ENCODE measurements at places on chromosomes 1 and 21. TPM values are rescaled to one million over a fixed set of nuclear protein-coding genes. Genes with fewer than 3 reads are reported as not detected.

DNA sequence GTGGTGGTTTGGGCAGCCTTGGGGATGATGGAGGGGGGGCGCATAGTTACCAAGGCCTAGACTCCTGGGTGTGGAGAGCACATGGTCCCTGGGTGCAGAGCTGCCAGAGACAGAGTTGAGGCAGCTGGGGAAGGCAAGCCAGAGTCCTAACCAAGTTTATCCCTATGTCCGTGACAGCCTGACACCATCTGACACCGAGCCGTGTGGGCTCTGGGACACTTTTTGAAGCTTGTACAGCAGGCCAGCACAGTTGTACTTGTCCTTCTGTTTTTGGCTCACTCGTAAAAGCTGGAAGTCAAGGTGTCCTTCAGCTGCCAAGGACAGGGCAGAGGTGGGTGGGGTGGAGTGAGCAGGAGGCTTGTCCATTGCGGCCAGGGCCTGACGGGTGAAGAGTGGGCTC is 28.5 kb downstream of the SLC26A9 start:
- DNase-seq = no peak
- H3K4me3 ChIP-seq = no peak overlapping the region
- no peak overlapping the region for H3K27ac ChIP-seq

- H3K36me3 ChIP-seq = peaks cover 27% of the 10 kb centered on the region
- H3K27me3 ChIP-seq = no peaks in the 10 kb centered on the region
- H3K4me1 ChIP-seq = peaks cover 19% of the 10 kb centered on the region
- peak; percentile 52 for DNase-seq
Measured at GRCh38 chr1:246782120-246782900, 58.1 kb downstream of the SCCPDH start.

GRCh38 chr1:211731456-211732292 is 56.3 kb upstream of the NEK2 start:
- H3K27ac ChIP-seq = no peak overlapping the region
- DNase-seq = no peak

GRCh38 chr1:29820401-29820800 is 584.1 kb downstream of the PTPRU start:
- no peaks in the 10 kb centered on the region for H3K27me3 ChIP-seq
- no peak for DNase-seq
- H3K27ac ChIP-seq = no peak overlapping the region
- no peak overlapping the region for H3K4me3 ChIP-seq
- H3K36me3 ChIP-seq = no peaks in the 10 kb centered on the region

DNA sequence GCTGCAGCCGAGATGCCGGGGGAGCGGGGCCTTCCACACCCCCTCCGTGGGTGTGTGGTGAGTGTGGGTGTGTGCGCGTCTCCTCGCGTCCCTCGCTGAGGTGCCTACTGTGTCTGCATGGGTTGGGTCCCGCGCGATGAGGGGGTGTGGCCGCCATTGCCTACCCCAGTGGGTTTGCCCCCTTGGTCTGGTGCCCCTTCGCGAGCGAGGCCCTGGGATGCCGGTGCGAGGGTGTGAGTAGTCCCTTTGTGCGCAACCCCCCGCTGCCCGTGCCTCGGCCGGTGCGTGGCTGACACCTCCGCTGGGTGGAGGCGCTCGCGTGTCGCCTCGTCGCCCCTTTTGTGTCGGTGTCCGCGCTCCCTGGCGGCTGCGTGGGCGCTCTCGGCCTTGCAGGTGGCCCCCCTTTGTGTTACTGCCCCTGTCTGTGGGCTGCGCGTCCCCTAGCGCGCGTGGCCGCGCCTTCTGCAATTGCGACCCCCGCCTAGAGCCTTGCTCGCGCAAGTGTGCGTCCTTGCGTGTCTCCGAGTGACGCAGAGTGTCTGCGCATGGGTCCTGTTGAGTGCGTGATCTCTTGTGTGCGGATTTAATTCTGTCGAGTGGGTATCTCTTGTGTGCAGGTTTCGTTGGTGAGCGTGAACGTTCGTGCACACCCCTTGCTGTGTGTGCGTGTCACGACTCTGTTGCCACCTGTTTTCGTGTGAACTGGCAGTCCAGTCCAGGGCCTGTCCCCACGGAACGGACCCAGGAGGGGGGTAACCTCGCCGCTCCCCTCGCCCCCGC is 553 bp downstream of the TTC3 start:
- peaks cover 5% of the 10 kb centered on the region for H3K36me3 ChIP-seq
- no peak for DNase-seq
- H3K27ac ChIP-seq = peak overlapping the region; percentile 96
- H3K27me3 ChIP-seq = peaks cover 4% of the 10 kb centered on the region
- peak overlapping the region; percentile 100 for H3K4me3 ChIP-seq

DNA sequence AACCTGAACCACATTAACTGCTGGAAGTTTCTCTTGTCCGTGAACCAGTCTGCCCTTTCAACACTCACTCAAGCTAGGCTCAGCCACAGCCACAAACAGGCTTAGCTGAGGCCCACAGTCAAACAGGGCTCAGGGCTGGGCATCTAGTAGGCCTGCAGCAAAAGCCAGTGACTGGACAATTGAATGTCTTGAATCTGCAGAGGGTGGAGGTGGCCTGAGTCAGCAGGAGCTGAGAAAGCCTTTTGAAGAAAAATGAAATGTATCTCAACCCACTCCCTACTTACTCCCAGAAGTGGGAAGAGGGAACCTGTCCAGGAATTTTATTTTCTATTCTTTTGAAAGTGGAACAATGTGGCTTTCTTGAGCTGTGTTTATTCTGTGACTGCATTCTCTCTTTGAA is 95.4 kb downstream of the PTPRU start:
- H3K4me3 ChIP-seq = no peak overlapping the region
- H3K27me3 ChIP-seq = peaks cover 6% of the 10 kb centered on the region
- no peak for DNase-seq
- no peak overlapping the region for H3K27ac ChIP-seq

Gene MCOLN2
- total RNA-seq = 1.5 TPM

Gene MATN1
- total RNA-seq = not detected

Gene OR14A16
- not detected for total RNA-seq

Gene ASCL5
- total RNA-seq = not detected

All from HFFc6 (cell line).